ENCODE measurements at places on chromosomes 4 and X.

DNA sequence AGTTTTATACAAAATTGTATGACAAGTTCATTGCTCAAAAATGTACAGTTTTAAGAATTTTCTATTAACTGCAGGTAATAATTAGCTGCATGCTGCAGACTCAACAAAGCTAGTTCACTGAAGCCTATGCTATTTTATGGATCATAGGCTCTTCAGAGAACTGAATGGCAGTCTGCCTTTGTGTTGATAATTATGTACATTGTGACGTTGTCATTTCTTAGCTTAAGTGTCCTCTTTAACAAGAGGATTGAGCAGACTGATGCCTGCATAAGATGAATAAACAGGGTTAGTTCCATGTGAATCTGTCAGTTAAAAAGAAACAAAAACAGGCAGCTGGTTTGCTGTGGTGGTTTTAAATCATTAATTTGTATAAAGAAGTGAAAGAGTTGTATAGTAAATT lies 131.0 kb downstream of the TET2 start:
- DNase-seq: no peak

DNA sequence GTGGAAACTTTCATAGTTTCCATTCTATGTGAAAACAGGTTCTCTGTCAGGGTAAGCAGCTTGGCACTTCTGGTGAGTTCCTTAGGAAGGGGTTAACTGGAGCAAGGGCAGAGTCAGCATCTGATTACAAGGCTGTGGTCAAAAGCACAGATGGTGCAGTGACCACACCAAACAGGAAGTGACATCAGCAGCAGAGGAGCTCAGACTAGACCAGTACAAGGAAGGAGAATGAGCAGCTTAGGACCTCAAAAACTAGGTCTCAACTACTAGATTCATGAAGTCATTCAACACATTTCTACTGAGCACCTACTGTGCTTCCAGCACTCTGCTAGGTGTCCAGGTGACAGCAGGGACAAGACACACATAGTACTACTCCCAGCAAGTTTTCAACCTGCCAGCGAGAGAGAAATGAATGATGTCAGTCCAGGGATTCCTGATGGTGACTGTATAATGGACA lies 130.2 kb downstream of the AMELX start:
- no peak for DNase-seq

DNA sequence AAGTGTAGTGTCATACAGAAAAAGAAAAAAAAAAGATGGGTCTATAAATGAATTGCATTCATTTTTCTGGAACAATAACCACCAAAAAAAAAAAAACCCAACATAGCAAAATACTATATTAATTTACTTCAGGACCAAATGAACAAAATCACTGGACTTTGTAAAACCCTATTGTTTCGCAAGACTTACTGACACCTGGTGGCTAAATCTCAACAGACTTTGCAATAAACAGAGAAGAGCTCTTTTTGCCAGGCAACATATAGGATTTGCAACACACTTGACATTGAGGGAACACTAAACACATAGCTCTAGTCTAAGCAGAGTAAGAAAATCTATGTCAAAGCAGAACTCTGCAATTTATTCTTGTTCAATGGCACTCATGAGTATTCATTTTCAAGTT lies 990.2 kb downstream of the STPG2 start:
- no peak for DNase-seq

GRCh38 chrX:78659955-78660354 lies 827 bp upstream of the RTL3 start:
- no peak for DNase-seq

DNA sequence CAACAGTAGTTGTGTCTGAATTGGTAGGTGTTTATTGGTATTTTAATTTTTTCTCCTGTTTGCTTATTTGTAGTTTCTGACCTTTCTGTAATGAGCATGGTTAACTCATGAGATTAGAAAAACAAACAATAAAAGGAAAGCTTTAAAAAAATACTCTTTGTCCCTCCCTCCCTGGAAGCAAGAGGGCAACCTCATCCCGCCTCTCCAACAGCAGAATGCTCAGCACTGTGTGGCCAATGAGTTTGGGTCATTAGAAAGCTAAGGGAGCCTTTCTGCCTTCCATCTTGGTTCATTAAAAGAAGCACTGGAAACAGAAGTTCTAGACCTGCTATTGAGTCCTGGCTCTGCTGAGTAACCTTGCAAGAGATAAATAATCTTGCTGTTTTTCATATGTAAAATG lies 33.9 kb downstream of the TRPC5 start:
- DNase-seq: no peak

DNA sequence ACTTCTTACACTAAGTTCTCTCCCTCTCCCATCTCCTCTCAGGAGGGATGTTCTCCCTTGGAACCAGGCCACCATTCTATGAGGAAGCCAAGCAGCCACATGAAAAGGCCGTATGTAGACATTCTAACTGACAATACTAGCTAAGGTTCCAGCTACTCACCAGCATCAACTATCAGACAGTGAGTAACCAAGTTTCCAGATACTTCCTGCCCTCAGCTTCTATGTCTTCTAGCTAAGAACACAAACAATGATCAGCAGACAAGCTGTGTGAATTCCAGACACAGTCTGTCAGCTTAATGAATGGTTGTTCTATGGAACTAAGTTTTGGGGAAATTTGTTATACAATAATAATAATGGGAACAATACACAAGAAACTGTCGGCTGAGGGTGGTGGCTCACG lies 50.8 kb downstream of the SMIM14 start:
- DNase-seq: no peak

- DNase-seq: no peak
These were observed 40.9 kb downstream of the KDM6A start for GRCh38 chrX:44913656-44914531.

- DNase-seq: no peak
These were observed 11.3 kb downstream of the SLC10A6 start for GRCh38 chr4:86837691-86838503.

DNA sequence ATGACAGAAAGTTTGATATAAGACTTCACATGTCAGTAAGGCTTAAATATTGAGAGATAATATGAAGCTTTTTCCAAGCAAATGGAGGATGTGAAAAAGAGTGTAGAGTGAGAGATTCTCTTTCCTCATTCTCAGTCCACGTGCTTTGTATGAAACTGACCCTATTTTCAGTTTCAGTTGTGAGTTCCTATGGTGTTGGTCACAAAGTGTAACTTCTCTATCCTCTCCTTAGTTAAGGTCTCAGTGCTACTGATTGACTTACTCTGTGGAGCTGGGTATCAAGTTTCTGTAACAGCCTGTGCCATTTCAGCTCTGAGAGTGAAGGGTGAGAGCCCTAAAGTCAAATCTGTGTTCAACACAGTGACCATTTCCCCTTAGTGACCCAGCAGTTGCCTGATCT lies 277.2 kb downstream of the EPHA5 start:
- DNase-seq: no peak

- no peak for DNase-seq
These were observed 140.9 kb downstream of the MID1 start for GRCh38 chrX:10479508-10479907.

DNA sequence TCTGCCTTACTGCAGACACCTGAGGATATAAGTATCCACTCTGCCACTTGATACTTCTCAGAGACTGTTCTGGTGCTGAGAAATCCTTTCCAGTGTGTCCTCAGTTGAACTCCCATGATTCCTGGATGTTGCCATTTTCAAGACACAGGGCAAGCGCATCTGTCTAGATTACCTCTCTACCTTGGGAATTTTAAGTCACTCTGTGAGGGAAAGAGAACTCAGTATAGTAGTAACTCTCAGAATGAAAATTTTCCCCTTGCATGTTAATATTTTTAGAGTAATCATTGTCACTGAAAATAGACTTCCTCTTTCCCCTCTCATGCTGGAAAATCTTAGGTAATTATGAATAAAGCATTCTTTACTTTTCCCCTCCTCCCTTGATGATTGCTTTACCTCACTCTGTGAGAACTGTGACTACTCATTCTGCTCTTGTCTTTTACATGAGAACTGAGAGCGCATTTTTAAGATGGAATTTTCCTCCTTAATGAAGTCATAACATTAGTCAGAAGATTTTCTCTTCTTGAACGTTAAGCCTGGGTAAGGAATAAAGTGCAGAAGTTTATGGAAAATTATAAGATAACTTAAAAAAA lies 45.0 kb downstream of the TET2 start:
- no peak for DNase-seq

GRCh38 chr4:145176641-145177432 lies 3.6 kb downstream of the OTUD4 start:
- no peak for DNase-seq

DNA sequence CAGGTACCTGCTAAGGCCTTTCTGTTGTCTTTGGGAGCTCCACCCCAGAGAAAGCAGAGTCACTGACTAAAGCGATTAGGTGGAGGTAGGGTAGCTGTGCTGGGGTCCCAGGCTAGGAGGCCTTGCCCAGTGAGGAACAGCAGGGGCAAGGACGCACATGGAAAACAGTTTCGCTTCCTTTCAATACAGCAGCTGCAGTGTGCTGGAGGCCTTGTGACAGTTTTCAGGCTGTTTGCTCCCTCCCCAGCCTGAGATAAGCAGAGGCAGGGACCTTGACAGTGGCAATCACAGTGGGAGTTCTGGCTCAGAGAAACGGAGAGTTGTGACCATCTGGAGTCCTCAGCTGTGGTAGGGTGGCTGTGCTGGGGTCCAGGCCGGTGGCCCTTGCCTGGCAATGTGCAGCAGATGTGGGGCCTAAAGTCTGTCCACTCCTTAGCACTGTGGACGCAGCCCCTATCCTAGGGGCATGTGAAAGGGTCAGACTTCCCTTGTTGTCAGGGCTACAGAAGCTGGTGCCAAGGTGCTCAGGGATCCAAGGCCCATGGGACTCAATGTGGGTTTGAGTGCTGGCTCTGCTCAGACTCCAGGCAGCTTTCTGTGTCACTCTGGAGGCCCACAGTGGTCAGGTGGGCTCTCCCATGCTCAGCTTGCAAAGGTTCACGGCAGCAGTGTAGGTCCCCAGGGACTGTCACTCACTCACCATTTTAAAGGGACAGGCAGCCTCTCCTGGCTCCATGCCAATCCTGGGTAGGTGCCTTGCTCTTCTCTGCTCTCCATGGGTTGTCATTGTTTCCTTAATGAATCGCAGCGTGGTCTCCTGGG lies 534.9 kb upstream of the FMR1 start:
- DNase-seq: no peak

GRCh38 chr4:121098266-121098665 lies 25.9 kb upstream of the NDNF start:
- DNase-seq: no peak

- DNase-seq: no peak
These were observed 149.5 kb downstream of the CCNG2 start for GRCh38 chr4:77306496-77306895.

- no peak for DNase-seq
These were observed 51.7 kb downstream of the GASK1B start for GRCh38 chr4:158121161-158121579.
